Activated CD4-positive, alpha-beta T cell treated with anti-CD3 and anti-CD28 coated beads, Interleukin-2, amount 10 ng/mL, durations not matched to agents 24 days and 14 days (primary cell): ENCODE measurements at places on chromosomes 7 and 10. TPM values are rescaled to one million over a fixed set of nuclear protein-coding genes. Genes with fewer than 3 reads are reported as not detected.

- DNase-seq, result no peak
Measured at GRCh38 chr10:96541921-96542320, 28.2 kb upstream of the TLL2 start.

DNA sequence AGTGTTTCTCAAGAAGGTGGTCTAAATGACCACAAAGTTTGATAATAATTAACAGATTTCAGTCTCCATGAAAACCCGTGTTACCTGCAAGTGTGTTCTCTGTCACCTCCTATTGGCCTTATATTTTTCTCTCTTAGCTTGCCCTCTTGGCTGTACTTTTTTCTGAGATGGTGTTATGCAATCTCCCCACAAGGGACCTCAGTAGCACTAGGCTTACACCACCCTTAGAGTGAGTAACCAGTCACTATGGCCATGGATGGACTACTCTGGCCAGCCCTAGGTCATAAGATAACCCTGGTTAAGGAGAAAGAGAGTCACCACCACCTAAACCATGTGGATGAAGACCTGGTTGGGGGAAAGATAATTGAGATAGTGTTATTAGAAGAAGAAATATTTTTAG lies 76.8 kb downstream of the NPSR1 start:
- DNase-seq, result no peak

- DNase-seq, result no peak
Measured at GRCh38 chr7:148296994-148297644, 293.4 kb upstream of the C7orf33 start.

DNA sequence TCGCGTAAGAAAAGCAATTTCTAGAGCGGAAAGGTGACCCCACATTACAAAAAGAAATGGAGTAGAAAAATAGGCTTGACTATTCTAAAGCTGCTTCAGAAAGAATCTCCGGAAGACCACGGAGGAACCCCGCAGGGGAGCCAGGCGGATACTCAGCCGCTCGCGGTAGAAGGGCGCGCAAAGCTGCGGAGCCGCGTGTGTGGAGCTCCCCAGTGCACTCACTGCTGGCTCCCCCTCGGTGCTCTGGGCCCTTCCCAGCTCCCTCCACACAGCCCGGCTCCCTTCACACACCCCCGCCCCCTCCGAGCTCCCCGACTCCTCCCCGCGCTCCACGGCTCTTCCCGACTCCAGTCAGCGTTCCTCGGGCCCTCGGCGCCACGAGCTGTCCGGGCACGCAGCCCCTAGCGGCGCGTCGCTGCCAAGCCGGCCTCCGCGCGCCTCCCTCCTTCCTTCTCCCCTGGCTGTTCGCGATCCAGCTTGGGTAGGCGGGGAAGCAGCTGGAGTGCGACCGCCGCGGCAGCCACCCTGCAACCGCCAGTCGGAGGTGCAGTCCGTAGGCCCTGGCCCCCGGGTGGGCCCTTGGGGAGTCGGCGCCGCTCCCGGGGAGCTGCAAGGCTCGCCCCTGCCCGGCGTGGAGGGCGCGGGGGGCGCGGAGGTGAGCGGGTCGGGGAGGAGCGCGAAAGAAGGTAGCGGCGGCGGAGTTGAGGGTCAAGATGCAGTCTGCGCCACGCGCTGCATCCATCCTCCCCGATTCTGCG lies at the start of gene STEAP2:
TSS of gene STEAP2 (plus strand) at position 350 of the 758 bp plus-strand sequence. CDS start 13,343 bp downstream, outside the sequence.
- DNase-seq, result peak; percentile 73

DNA sequence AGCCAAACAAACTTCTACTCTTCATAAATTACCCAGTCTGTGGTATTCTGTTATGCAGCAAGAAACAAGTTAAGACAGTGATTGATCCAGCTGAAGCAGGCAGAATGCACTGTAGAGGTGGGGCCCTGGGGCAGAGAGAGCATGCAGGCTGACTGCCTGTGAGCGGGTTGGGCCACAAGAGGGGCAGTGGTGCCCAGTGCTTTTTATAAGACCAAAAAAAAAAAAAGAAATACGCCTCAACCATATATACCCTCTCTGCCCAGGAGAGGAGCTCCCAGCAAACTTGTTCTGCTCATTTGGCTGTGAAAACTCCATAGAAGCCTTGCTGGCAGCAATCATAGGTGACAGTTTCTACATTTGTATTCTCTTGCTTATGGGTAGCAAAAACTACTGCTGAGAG lies 104.7 kb downstream of the SORBS1 start:
- DNase-seq, result no peak

Gene TMEM184A
- not detected in 2 replicates for total RNA-seq
